ENCODE measurements at places on chromosomes 12 and 14.

- no peak for DNase-seq
These were observed 85.9 kb downstream of the C2CD5 start for GRCh38 chr12:22458298-22458937.

DNA sequence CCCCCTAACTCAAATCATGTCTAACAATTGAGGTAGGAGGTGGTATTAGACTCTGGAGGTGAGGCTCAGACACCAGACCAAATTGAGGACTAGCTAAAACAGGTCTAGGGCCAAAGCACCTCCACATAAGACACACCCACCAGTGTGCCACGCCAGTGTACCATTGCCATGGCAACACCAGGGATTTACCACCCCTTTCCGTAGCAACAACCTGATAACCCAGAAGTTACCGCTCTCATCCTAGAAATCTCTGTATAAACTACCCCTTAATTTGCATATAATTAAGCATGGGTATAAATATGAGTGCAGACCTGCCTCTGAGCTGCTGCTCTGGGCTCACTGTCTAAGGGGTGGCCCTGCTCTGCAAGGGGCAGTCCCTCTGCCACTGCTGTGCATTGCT, 57.4 kb upstream of the PPP2R5C start:
- no peak for DNase-seq

DNA sequence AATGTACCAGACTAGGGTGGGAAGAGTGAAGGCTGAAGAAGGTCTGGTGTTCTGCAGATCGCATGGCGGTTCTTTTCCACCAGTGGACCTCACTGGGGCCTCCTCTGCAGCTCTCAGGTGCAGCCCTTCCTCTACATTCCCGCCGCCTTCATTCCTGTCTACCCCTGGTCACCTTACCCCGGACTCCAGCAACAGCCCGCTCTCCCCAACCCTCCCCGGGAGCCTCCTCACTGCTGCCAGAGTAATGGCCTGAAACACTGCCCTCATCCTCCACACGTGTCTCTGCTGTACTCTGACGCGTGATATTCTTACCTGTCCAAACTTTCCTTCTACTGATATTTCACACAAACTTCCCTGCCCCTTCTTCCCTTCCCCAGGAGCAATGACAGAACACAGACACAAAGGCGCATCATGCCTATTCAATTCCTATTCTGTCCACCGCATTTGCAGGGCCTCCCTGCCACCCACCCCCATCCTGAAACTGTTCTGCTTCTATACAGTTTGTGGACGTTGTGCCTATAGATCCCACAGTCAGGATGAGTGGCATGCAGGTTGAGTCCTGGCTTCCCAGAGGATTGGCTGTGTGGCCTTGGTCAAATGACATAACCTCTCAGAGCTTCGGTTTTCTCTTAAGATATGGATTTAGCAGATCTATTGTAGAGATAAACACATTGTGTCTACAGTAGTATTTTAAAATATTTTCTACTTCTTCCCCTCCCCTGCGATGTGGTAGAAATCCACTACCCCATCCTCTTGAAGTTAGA, 1.7 kb upstream of the NUAK1 start:
- no peak for DNase-seq

GRCh38 chr12:101117842-101118241, 92.2 kb downstream of the SLC5A8 start:
- DNase-seq, result no peak

DNA sequence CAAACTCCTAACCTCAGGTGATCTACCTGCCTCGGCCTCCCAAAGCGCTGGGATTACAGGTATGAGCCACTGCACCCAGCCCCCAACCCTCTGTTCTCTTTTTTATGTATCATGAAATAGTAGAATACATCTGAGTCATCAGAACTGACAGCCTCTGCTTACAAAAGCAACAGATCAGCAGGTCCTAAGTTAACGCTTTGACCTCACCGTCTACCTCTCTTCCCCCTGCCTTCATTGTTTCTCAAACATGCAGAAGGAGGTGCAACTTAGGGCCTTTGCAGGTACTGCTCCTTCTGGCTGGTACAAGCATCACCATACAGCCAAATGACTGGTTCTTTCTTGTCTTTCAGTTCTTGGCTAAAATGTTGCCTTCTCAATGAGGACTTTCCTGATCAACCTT, 249.2 kb downstream of the PAWR start:
- DNase-seq, result no peak

DNA sequence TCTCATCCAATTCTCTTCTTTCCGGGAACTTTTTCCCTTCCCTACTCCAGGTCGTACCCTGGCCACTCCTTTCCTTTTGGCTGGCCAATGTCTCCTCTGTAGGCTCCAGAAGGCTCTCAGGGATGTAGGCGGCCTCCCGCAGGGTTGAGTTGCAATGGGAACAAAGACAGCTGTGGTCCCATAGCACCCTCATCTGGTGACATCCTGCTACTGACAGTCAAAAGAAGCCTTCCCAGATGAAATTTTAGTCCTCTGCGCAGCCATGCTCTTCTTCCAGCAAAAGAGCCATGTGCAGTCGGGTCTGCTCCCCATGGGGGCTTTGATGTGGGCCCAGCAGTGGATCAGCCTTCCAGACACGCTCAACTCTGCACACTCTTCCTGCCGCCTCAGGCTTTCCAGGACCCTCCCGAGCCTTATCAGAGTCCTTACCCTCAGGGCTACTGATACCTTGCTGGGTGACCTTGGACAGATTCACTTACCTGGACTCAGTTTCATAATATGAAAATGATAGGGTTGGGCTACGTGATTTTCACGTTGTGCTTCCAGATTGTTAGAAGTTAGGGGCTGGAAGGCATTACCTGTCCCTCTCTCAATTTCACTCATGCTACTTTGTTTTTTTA, 5.5 kb upstream of the CELA1 start:
- DNase-seq, result no peak

- no peak for DNase-seq
These were observed 30.7 kb downstream of the RAD51B start for GRCh38 chr14:67850066-67850830.

GRCh38 chr14:90697132-90697531, 119.1 kb downstream of the TTC7B start:
- DNase-seq, result no peak

DNA sequence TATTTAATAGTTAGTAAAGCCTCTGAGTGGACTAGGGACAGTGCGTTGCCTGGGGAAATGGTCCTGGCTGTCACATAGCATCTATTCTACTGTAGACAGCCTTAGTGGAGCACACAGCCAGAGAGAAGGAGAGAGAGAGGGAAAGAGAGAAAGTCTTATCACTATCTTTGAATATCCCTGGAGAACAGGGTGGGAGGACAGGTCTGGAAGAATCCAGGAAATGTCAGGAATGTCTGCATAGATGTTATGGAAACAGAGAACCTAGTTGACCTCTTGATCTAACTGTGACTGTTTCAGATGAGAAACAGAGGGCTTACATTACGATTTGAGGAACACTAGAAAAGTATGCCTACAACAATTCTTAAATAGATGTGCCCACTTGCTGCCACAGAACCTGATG, 92.8 kb downstream of the SLC15A5 start:
- no peak for DNase-seq

GRCh38 chr14:92317511-92317910, 5.5 kb upstream of the SLC24A4 start:
- no peak for DNase-seq

- DNase-seq, result no peak
These were observed 239.2 kb downstream of the NUAK1 start for GRCh38 chr12:105899589-105899988.

GRCh38 chr12:113933201-113933786, 32.8 kb downstream of the RBM19 start:
- DNase-seq, result no peak

DNA sequence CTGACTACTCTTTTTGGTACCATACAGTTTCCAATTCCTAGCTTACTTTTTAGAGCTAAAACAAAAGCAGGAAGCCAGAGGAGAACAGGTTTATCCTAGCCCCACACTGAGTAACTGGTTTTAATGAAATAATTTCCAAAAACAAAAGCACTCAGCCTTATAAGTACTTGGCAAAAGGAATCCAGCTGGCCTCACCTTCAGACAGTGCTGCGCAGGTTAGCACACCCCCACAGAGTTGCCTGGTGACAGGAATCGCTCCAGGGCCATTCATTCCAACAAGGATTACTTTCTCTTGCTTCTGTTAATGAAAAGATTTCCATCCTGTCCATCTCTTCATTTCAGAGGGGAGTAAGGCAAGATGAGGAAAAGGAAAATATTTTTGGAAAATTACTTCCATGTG, 84.6 kb downstream of the SCFD1 start:
- no peak for DNase-seq

GRCh38 chr14:57549765-57550420, 56.2 kb upstream of the CCDC198 start:
- DNase-seq, result no peak

- no peak for DNase-seq
These were observed 171.8 kb downstream of the TMTC2 start for GRCh38 chr12:82858534-82858917.

DNA sequence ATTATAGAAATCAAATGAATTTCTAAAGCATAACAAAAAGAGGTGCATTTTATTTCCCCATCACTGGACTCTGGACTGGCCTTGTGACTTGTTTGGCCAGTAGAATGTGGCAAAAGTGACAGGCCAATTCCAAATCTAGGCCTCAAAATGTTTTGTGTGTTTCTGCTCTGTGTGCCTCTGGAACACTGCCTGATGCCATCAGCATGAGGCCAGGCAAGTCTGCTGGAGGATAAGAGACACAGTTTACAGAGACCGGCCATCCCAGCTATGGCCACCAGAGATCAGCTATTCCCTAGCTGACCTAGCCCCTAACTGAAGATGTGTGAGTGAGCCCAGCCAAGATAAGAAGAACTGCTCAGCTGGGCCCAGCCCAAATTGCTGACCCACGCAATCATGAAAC, 32.9 kb downstream of the ASCL1 start:
- DNase-seq, result no peak

- DNase-seq, result no peak
These were observed 1.7 kb upstream of the AKAP6 start for GRCh38 chr14:32327255-32327961.

- DNase-seq, result no peak
These were observed 261.7 kb downstream of the NEDD1 start for GRCh38 chr12:97168804-97169203.

DNA sequence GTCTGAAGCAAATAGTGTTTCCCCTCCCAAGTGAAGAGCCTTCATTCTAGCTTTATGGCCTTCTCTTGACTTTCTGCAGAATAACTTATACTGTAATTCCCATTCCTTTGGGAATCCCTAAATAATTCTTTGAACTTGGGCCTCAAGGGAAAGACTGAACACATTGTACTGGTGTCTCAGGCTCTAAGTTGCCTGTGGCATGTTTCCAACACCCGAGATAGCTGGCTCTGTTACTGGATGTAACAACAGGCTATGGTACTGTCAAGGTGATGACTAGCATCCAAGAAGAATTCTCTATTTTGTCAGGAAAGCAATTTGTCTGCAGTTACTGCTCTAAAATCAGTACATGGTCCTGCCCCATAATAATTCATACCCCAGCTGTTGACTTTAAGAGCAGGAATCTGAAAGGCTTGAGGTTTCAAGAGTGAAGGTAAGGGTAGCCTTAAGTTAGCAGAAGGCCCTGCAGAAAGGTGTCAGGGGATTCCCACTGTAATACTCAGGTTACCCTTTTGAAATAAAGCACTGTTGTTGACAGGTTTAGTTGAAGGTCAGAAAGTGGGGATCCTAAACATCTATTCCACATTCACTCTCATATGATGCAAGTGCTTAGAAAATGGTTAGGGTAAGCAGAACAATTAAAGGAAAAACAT, 5.2 kb downstream of the GPX2 start:
- DNase-seq, result no peak

DNA sequence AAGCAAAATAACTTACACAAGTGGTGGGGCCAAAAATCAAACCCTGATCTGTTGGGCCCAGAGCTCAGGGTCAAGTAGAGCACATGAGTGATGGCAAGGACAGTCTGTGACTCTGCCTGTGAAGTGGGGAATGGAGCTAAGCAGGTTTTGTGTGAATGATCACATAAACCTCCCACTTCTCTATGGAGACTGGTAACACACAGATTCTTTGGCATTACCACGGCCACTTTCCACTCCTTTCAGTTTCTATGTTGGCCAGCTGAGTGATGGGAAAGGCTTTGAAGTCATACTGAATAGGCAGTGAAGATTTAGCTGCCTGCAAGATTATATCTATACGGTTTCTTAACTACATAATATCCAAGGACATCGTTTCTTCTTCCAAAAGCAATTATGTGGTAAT, 97.9 kb downstream of the ARMH4 start:
- no peak for DNase-seq

DNA sequence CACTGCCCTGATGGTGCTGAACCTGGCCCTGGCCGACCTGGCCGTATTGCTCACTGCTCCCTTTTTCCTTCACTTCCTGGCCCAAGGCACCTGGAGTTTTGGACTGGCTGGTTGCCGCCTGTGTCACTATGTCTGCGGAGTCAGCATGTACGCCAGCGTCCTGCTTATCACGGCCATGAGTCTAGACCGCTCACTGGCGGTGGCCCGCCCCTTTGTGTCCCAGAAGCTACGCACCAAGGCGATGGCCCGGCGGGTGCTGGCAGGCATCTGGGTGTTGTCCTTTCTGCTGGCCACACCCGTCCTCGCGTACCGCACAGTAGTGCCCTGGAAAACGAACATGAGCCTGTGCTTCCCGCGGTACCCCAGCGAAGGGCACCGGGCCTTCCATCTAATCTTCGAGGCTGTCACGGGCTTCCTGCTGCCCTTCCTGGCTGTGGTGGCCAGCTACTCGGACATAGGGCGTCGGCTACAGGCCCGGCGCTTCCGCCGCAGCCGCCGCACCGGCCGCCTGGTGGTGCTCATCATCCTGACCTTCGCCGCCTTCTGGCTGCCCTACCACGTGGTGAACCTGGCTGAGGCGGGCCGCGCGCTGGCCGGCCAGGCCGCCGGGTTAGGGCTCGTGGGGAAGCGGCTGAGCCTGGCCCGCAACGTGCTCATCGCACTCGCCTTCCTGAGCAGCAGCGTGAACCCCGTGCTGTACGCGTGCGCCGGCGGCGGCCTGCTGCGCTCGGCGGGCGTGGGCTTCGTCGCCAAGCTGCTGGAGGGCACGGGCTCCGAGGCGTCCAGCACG, 4.7 kb downstream of the LTB4R start:
- no peak for DNase-seq

- no peak for DNase-seq
These were observed 10.0 kb upstream of the ETV6 start for GRCh38 chr12:11639454-11639853.

GRCh38 chr12:80242321-80242720, 143.0 kb downstream of the OTOGL start:
- DNase-seq, result no peak

DNA sequence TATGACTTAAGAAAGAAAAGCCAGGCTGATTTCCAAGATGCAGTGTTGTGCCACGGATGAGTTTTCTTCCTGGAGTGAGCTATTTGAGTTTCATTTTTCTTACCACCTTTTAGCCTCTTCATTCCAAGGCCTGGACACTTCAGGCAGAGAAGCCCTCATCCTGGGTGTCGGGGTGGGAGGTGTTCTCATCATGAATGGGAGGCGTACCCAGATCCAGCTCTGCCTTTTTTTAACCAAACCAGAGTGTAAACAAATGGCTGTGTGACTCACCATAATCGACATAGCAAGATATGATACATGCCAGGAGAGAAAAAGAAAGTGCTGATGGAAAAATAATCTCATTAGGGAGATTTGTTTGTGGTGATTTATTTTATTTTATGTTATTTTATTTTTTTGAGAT, 79.9 kb downstream of the ARF6 start:
- DNase-seq, result peak; percentile 38

All from right lung (tissue), 10 donors.